CD4-positive, CD25-positive, alpha-beta regulatory T cell (primary cell): ENCODE measurements at places on chromosomes 13 and 19.

GRCh38 chr19:1255186-1256161 lies 7.1 kb downstream of the MIDN start:
- DNase-seq: no peak

DNA sequence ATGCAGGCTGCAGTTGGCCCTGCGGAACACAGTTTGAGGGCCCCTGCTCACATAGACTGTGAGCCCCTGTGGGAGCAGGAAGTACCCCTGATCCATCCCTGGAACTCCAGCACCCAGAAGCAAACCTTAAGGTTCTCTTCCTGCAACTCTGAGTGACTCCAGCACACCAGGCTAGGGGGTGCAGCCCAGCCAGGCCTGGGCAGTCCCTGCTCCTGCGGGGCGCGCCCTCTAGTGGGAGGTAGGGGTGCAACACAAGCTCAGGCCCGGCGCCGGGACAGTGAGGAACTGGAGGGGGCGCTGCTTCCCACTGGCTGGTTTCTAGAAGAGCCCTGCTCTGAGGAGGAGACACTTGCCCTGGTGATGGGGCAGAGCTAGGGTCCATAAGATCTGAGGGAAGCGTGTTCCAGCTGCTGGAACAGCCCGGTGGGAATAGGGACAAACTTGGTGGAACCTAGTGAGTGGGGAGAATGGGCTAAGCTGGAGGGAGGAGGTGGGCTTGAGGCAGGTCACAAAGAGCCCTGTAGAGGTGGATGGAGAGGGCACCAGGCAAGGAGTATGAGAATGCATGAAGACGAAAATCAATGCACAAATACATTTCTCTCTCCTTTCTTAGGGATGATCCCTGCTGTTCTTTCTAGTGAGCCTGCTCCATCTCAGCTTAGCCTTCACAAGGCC lies 5.0 kb downstream of the ZSCAN5A start:
- peak; percentile 68 for DNase-seq

- peak; percentile 74 for DNase-seq
Measured at GRCh38 chr13:79382545-79383275, 23.3 kb downstream of the RBM26 start.

- no peak for DNase-seq
Measured at GRCh38 chr19:55693336-55693974, 18.4 kb downstream of the EPN1 start.

GRCh38 chr13:44930963-44931623 lies 58.2 kb downstream of the NUFIP1 start:
- no peak for DNase-seq

GRCh38 chr19:56689198-56689597 lies 17.6 kb upstream of the ZNF835 start:
- no peak for DNase-seq

DNA sequence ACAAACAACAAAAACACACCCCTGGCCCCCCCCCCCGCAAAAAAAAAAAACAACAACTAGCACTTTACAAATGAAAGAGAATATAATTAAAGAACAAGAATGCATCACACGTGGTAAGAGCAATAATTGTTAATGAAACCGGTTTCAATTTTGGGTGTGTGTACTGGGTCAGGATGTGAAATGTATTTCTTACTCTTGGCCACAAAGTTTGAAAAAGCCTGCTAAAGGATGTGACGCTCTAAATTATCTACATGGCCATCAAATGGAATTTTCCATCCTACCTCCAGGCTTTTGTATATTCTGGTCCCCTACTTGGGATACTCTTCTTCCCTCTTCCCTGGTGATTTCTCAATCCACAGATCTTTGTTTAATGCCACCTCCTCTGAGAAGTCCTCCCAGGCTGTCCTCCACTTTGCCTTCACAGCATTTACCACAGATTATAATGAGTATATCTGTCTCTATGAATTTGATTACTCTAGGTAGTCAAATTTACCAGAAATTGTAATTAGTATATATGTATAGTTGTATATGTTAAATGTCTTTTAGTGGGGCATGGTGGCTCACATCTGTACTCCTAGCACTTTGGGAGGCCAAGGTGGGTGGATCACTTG lies 2.1 kb downstream of the SARS2 start:
- DNase-seq: peak; percentile 9
